ENCODE measurements at places on chromosomes 11 and 22. TPM values are rescaled to one million over a fixed set of nuclear protein-coding genes. Genes with fewer than 3 reads are reported as not detected.

GRCh38 chr22:46076651-46077339 is 73.5 kb upstream of the PPARA start:
- H3K4me3 ChIP-seq: no peak overlapping the region
- no peak overlapping the region for H3K27ac ChIP-seq
- H3K27me3 ChIP-seq: peaks cover 7% of the 10 kb centered on the region
- peaks cover 21% of the 10 kb centered on the region for H3K4me1 ChIP-seq

DNA sequence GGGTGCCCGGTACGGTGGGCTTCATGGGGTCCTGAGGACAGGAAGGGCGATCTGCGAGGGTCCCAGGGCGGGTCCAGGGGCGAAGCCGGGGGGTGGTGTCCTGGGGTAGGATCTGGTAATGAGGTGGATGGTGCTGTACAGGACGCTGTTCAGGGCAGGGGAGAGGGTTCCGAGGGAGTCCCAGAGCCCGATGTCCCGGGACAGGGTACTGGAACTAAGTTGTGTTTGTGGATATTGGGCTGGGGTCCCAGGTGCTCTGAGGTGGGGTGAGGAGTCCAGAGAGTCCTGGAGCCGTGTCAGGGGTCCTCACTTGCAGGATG is 426 bp downstream of the LZTR1 start:
- peaks cover 36% of the 10 kb centered on the region for H3K4me1 ChIP-seq
- peaks cover 8% of the 10 kb centered on the region for H3K36me3 ChIP-seq
- H3K27me3 ChIP-seq: no peaks in the 10 kb centered on the region
- peak overlapping the region; percentile 90 for H3K27ac ChIP-seq
- no peak for DNase-seq

- DNase-seq: no peak
- H3K4me3 ChIP-seq: no peak overlapping the region
These were observed 663.8 kb upstream of the API5 start for GRCh38 chr11:42647993-42648392.

DNA sequence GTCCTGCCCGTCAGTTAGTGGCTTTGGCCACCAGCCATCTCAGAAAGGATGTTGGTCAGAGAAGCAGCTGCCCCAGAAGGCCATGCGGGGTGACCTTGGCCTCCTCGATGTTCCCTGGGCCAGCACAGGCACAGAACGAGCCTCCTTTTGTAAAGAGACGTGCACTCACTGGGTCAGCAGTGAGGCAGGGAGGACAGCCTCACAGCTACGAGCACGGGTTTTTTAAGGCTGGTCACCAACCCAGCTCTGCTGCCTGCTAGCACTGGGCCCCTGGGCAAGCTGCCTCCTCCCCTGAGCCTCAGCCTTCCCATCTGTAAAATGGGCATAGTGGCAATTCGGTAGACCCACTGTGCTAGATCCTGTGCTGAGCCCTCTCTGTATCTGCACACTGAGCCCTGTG is 10.8 kb downstream of the IGLL1 start:
- H3K4me3 ChIP-seq: no peak overlapping the region
- H3K36me3 ChIP-seq: no peaks in the 10 kb centered on the region
- no peak for DNase-seq

Gene P2RY2
- not detected for total RNA-seq

- no peak overlapping the region for H3K27ac ChIP-seq
- H3K4me3 ChIP-seq: no peak overlapping the region
- no peak for DNase-seq
- H3K27me3 ChIP-seq: no peaks in the 10 kb centered on the region
- H3K36me3 ChIP-seq: no peaks in the 10 kb centered on the region
These were observed 14.1 kb downstream of the SYN3 start for GRCh38 chr22:33044112-33044511.

DNA sequence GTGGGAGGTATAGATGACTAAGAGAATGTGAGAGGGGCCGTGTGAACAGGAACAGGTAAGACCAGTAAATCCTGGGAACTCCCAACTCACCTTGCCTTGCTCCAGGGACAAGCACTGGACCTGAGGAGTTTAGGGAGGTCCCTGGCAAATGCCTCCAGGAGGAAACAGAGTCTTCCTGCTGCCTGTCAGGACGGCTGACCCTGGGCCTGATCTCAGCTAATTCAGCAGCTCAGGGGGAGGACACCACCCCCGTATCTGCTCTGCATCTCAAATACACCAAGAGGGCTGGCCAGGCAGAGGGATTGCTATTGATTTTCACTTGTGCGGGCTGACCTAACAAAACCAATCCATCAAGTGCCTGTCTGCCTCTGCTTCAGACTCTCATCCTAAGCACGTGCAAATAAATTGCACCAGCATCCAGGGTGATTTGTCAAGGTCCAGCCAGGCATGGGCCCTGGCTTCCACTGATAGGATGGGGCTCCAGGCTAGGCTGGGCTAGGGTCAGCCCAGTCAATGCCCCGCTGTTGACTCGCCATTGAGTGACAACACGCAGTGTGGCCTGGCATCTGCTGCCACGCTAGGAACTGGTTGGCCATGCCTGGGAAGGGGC is 20.3 kb downstream of the UQCR10 start:
- H3K4me1 ChIP-seq: no peaks in the 10 kb centered on the region
- no peak overlapping the region for H3K27ac ChIP-seq
- no peak for DNase-seq
- H3K27me3 ChIP-seq: no peaks in the 10 kb centered on the region
- no peak overlapping the region for H3K4me3 ChIP-seq

DNA sequence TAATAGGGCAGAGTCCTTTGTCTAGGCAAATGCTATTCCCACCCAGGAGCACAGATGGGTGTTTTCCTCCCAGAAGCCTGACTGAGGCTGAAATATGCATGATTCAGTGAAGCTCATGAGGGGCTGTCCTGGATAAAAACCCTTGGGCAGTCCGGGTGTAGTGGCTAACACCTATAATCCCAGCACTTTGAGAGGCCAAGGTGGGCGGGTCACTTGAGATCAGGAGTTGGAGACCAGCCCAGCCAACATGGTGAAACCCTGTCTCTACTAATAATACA is 48.6 kb upstream of the LMO2 start:
- no peak for DNase-seq
- H3K27me3 ChIP-seq: no peaks in the 10 kb centered on the region
- H3K4me3 ChIP-seq: no peak overlapping the region
- no peak overlapping the region for H3K27ac ChIP-seq
- no peaks in the 10 kb centered on the region for H3K4me1 ChIP-seq

Gene MMP27
- not detected for total RNA-seq

DNA sequence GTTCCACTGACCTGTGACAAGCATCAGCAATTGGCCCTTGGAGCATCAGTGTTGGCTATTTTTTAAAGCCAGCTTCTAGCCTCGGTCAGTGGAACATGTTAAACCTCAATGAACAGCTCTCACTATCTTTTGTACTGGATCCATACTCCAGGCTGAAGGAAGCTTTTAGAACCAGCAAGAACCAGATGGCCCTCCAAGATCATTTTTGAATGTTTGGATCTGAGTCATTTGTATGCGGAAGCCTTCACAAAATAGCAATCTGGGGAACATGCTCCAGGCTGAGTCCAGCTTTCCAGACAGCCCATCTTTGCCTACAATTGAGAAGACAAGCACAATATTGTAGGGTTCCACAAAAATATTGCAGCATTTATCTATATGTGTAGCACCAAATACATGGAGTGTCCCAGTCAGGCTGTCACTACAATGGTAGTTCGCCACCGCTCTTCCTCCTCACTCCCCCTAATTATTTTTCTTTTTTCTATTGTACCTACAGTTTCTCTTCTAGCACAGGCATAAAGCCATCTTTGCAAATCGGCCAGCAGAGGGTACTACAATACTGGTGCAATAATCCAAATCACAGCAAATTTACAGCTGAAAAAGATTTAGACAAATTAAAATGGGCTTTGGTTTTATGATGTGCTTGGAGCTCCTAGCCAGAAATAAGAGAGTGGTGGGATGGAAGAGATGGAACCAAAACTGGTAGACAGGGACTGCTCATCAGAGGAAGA is 177.4 kb upstream of the BLID start:
- no peak for DNase-seq
- no peaks in the 10 kb centered on the region for H3K27me3 ChIP-seq
- H3K4me3 ChIP-seq: no peak overlapping the region
- H3K36me3 ChIP-seq: no peaks in the 10 kb centered on the region

GRCh38 chr22:28574159-28574788 is 105.4 kb downstream of the TTC28 start:
- H3K36me3 ChIP-seq: no peaks in the 10 kb centered on the region
- H3K4me1 ChIP-seq: no peaks in the 10 kb centered on the region
- H3K27me3 ChIP-seq: peaks cover 55% of the 10 kb centered on the region
- no peak for DNase-seq
- H3K4me3 ChIP-seq: no peak overlapping the region
- H3K27ac ChIP-seq: no peak overlapping the region

- H3K36me3 ChIP-seq: no peaks in the 10 kb centered on the region
- DNase-seq: no peak
- H3K27ac ChIP-seq: peak overlapping the region; percentile 24
These were observed 35.7 kb downstream of the NECTIN1 start for GRCh38 chr11:119693253-119693815.

GRCh38 chr22:21923163-21923561 is 29.5 kb downstream of the PPM1F start:
- H3K36me3 ChIP-seq: no peaks in the 10 kb centered on the region
- H3K4me1 ChIP-seq: no peaks in the 10 kb centered on the region
- H3K27ac ChIP-seq: no peak overlapping the region
- DNase-seq: no peak
- H3K4me3 ChIP-seq: no peak overlapping the region

DNA sequence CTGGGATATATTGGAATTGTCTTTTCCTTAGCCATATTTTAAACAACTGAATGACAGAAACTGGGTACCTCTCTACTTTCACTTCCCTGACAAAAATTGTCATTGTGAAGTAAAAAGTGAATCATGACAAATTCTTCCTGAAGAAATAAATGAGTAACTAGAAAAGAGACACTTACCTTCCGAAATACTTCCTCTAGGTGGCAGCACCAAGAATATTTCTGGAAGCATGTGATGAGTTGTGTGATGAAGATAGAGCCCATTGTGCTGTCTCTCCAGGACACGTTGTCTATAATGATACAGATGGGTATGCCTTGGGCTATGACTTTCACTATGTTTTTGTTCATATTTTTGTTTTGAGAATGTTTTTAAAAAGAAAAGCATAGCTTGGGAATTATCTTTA is 21.5 kb downstream of the CASP4 start:
- peaks cover 3% of the 10 kb centered on the region for H3K4me1 ChIP-seq
- H3K27me3 ChIP-seq: no peaks in the 10 kb centered on the region
- H3K4me3 ChIP-seq: no peak overlapping the region
- H3K27ac ChIP-seq: no peak overlapping the region

Gene LMO2
- not detected for total RNA-seq

Gene RNASEH2C
- 109 TPM for total RNA-seq

DNA sequence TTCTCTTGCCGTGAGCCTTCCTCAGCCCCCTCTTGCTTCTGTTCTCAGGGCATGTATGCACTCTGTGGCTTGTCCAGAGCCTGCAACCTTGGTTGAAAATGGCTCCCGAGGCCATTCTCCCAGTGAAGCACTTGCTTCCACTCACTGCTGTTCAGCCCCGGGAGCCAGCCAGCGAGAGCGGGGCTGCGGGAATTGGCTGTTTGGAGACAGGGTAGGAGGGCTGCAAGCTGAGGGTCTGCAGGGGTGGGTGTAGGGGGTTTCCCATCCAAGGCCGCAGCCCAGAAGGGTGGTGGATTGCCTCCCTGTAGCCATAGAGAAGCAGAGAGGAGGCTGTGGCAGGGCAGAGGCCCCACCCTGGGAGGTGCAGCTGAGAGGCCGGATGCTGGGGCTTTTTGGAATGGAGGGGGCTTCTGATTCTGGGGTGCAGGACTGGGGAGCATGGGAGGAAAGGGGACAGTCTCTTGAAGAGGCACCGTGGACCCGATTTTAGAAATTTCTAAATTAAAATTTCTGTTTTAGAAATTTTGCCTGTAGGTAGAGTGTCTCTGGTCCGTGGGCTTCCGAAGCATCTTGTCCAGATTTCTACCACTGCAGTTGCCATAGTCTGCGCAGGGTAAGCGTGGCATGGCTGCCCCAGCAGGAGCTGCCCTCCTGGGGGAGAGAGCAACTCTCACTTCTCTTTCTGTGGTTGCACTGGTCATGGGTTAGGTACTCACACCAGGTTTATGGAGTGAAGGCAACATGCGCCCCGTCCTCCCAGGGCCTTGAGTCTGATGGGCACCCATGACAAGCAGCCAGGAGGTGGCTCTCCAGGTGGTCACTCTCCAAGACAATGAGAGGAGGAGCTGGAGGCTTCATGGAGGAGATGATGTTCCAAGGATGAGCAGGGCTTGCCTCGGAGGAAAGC is 100.2 kb downstream of the TBC1D22A start:
- H3K36me3 ChIP-seq: peaks cover 26% of the 10 kb centered on the region
- H3K27me3 ChIP-seq: no peaks in the 10 kb centered on the region
- H3K4me3 ChIP-seq: no peak overlapping the region
- no peaks in the 10 kb centered on the region for H3K4me1 ChIP-seq
- H3K27ac ChIP-seq: no peak overlapping the region

DNA sequence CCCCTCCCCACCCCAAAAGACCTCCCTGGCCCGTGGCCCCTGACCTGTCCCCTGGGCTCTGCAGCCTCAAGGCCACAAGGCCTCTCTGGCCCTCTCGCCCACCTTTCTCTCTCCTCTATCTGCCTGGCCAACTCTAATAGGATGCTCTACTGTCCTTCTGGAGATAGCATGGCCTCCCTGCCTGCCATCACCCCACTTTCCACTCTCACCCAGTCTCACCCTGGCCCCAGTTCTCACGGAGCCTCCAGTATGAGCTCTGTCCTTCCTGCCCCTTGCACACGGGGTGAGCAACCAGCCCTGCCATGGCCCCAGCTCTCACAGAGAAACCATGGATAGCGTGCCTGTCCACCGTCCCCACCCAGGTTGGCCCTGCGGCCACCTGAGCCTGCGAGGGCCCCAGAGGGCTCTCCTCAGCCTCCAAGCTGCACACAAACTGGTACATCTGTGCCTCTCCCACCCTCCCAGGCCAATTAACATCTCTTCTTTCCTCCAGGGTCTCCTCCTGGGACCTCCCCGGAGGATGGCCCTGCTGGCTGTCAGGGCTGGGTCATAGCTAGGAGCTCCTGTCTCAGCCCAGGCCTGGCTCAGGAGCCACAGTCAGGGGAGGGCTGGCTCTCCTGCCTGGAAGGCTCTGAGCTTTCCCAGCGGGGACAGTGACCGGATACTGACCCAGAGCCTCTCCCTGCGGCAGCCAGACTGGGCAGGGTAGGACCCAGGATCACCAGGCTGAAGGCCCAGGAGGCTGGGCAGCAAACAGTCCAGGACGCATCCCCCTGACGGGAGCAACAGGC is 22.3 kb downstream of the RTN4R start:
- DNase-seq: no peak
- peaks cover 38% of the 10 kb centered on the region for H3K4me1 ChIP-seq
- H3K27me3 ChIP-seq: no peaks in the 10 kb centered on the region
- no peaks in the 10 kb centered on the region for H3K36me3 ChIP-seq

Gene TMEM191C
- total RNA-seq: 1.1 TPM

Gene MUC6
- not detected for total RNA-seq

DNA sequence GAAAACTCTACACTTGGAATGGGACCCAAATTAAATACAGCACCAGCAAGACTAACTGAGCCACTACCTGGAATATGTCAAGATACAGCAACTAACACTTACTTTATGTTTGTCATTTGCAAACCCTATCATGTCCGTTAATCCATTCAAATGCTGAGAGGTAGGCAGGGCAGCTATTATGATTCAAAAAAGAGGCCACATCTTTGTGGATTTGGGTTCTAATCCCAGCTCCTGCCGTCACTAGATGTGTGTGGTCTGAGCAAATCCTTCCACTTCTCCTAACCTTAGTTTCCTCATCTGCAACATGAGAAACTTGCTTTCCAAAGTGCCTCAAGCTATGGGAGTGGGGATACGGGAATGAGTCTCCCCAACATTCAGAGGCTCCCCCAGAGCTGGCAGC is 24.2 kb downstream of the FLI1 start:
- DNase-seq: peak; percentile 39
- peak overlapping the region; percentile 66 for H3K4me3 ChIP-seq
- H3K4me1 ChIP-seq: peaks cover 96% of the 10 kb centered on the region
- H3K27me3 ChIP-seq: no peaks in the 10 kb centered on the region
